Cardiac fibroblast (primary cell): ENCODE measurements at places on chromosomes 6 and 20.
A peak's percentile ranks its signal among the peaks of the same experiment; 100 is the strongest.

DNA sequence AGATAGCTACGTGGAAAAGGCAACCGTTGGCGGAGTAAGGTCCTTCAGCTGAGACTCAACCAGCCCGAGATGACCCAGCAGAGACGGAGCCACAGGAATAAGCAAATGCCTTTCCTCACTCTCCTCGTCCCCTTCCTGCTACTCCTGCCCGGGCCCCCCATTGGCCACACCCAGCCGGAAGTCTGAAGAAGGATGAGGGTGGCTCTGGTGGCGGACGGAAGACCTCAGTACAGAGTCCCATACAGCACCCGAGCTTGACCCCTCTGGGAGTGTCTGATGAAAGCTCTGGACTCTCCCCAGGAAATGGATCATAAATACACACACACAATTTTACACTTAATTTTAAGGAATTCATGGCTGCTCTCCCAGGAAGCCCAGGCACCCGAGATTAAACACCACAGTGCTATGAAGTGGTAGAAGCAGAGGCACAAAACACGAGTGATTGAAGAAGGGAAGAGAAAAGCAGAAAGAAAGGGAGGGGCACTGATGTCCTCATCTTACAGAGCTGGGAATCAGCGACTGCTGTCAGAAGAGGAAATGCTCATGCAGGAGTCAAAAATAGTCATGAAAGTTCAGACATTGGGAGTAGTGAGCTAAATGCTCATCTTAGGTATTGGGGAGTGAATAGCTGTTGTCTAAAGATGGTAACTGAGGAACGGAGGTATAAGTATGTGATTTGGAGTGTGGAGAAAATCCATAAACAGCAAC is 125.6 kb downstream of the BANF2 start:
- DNase-seq, result peak; percentile 57

GRCh38 chr6:20379231-20379630 is 22.4 kb upstream of the E2F3 start:
- no peak for DNase-seq

- peak; percentile 91 for DNase-seq
Observed at GRCh38 chr6:133894795-133895358, 6.0 kb downstream of the TCF21 start.

DNA sequence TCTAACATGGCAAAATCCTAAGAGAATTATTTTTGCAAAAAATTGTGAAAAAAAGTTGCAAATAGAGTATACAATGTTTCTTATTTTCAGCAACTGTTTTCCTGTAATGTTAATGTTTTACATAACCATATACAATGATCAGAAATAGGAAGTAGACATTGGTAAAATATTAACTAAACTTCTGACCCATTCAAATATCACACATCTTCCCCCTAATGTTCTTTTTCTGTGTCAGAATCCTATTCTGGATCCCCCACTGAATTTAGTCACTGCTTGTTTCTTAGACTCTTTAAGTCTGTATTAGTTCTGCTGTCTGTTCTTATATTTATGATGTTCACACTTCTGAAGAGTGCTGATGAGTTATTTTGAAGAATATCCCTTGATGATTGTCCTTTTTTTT is 62.0 kb downstream of the HFE start:
- DNase-seq, result no peak

GRCh38 chr20:17856024-17856564 is 112.5 kb downstream of the SNX5 start:
- no peak for DNase-seq

DNA sequence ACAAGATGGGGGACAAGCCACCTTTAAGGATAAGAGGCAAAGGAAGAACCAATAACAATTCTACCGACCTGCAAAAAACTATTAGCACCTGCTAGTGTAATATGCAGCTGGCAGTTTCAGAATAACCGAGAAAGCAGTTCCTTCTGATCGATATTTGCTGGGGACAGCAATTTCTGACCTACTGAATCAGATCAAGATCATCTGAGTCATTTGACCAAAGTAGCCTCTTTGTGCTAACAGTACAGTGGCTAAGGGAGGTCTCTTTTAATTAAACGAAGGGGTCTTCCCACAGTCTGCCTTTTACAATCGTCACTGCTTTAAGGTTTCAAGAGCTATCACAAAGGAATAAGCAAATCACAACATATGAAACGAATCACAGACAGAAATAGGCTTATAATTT is 318.9 kb downstream of the BTBD9 start:
- DNase-seq, result no peak

- DNase-seq, result peak; percentile 38
Observed at GRCh38 chr20:38878866-38879265, 47.4 kb upstream of the FAM83D start.

DNA sequence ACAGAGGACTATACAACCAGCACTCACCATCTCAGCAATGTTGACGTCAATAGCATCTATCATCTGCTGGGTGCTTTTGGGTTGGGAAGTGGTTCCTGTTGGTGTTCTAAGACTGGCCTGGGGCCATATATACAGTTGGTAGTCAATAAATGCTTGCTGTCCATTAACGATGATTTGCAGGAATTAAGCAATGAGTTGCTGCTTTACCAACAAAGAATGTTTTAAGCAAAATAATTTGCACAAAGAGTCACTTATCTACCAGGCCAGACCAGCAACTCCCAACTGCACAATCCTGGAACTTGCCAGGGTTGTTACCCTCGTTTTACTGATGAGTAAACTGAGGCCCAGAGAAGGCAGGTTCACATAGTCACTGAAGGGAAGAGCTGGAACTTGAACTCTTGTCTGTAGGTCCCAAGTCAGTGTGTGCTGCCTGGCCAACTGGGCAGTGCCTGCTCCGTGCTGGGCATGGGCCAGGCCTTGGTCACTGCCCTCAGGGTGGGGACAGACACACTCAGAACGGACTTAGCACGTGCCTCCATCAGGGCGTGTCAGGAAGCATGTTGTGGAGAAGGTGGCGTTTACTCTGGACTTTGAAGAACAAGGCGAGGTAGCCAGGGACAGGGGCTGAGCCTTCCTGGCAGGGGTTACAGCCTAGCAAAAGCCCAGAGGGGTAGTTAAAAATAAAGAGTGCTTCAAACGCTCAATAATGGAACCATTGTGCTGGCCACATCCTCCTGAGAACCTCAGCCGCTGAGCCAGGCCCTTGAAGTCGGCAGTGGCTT is 2.5 kb upstream of the SRC start:
- DNase-seq, result no peak

- no peak for DNase-seq
Observed at GRCh38 chr20:64180673-64181072, 16.4 kb downstream of the MYT1 start.

DNA sequence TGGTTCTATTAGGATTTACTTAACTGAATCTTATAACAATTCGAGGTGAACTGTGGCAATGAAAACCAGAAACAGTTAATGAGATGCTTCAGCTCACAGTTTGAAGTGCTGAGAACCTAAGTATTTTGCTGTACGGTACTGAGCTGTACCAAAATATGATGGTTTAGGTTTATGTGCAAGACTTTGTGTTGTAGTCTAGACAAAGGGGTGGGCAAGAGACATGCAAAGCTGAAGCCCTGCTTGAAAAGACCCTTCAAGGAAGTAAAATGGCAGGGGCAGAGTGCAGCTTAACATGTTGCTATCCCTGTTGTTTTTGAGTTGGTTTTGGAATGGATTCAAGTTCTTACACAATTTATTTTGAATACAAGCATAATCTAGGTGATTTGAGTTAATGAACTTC is 54.0 kb downstream of the RNF182 start:
- DNase-seq, result no peak

GRCh38 chr6:161139766-161140553 is 133.9 kb downstream of the AGPAT4 start:
- DNase-seq, result peak; percentile 16

DNA sequence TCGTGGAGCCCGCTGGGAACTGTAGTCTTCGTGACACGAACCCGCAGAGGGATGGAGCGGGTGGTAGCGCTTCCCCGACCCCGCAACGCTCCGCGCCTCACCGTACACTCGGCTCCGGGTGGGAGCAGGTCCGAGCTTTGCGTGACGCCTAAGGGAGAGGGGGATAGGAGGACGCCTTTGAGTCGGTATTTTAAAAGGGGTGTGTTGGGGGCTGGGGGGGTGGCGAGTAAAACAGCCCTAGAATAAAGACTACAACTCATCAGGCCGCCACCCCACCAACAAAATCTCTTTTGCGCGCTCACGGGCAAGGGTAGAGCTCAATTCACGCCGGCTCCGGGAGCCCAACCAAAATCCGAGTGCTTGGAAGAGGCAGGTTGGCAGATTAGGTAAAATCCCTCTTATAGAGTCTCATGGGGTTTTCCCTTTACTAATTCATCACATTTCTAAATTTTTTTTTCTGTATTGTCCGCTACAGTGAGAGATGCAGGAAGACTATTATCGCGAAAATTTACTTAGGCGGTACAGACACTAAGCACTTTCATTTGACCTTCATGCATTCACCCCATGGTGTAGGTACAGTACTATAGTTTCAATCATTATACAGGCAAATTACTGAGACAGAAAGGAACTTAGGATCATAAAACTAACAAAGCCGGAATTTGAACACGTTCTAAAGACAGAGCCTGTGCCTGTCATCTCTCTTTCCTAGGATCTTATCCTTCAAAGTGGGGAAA is 706 bp upstream of the SNX14 start:
- DNase-seq, result peak; percentile 50

DNA sequence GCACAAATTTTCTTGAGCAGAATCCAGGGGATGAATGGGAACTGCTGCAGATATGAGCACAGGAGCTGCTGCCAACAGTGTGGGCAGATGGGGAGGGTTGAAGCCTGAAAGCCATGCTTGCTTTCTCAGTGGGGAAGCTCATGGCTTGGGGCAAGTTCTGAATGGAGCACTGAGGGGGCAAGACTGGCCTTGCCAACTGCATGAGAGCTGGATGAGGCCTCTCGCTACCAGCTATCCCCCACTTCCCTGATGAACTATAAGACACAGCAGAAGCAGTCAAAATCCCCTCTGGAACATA is 28.3 kb downstream of the TREM1 start:
- DNase-seq, result no peak

- no peak for DNase-seq
Observed at GRCh38 chr20:38260025-38260377, 534 bp downstream of the KIAA1755 start.

GRCh38 chr6:7732228-7732627 is 6.3 kb downstream of the BMP6 start:
- DNase-seq, result peak; percentile 67

GRCh38 chr20:1264727-1265126 is 1.4 kb upstream of the SNPH start:
- no peak for DNase-seq

DNA sequence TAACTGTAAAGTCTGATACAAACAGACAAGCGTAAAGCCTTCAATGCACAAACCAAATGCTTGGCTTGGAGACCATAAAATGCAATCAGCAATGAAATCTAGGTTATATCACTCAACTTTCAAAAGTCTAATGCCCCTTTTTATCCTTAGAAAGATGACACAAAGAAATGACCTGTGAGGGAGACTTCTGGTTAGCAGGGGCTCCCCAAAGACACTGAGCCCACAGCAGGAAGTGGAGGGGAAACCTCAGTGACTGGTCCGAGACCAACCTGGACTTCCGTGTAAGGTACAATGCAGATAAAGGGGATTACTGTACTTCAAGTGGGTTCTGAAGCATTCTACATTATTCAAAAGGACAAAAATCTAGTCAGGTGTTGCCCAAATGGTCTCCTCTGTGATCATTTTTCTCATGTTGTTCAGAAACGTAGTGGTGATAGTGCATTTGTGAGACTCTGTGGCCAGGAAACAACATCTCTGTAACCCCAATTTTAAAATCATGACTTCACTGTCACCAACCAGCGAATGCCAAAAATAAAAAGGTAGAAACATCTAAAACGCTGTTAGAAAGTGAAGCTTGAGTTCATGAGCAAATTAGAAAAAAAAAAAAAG is 88.2 kb downstream of the HIVEP2 start:
- no peak for DNase-seq

DNA sequence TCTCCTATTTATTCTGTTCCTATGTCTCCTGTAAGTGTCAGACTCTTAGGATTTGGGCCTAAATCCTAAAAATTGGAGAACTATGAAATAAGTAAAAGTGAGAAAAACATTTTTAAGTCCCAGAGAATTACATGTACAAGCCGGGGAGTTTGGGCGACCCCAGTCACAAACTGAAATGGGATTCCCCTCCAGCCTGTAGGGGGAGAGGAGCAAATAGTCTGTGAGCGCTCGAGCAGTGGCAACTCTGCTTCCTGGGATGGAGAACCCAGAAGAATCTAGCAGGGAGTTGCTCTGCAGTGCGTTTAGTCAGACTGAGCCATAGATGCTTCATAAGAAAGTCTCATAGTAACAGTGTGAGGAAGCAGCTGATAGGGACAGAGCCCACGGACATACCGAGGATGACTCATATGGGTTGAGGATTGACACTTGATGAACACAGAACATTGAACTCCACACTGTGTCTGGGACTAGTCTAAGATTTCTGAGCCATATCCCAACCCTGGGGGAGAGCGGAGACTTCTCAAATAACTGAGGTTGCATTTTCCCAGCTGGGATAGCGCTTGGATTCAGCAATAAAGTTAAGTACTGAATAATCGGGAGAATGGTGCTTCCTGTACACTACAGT is 437.2 kb downstream of the BCKDHB start:
- peak; percentile 91 for DNase-seq

GRCh38 chr6:44967481-44967880 is 360.6 kb upstream of the RUNX2 start:
- DNase-seq, result peak; percentile 32

- no peak for DNase-seq
Observed at GRCh38 chr6:166958926-166959861, 2.8 kb upstream of the RNASET2 start.

GRCh38 chr6:119303164-119303887 is 46.2 kb downstream of the MAN1A1 start:
- no peak for DNase-seq

- no peak for DNase-seq
Observed at GRCh38 chr6:16781348-16782169, 20.3 kb upstream of the ATXN1 start.

GRCh38 chr6:74597266-74597665 is 608.6 kb downstream of the COL12A1 start:
- DNase-seq, result peak; percentile 38

GRCh38 chr6:161228921-161229591 is 44.8 kb downstream of the AGPAT4 start:
- peak; percentile 78 for DNase-seq

- peak; percentile 85 for DNase-seq
Observed at GRCh38 chr20:33647603-33648395, 14.3 kb upstream of the C20orf144 start.
